ENCODE measurements at places on chromosomes 1 and 21.

- no peak for DNase-seq
Observed at GRCh38 chr1:68319907-68320306, 87.6 kb upstream of the WLS start.

GRCh38 chr1:6002714-6003501 is 10.7 kb upstream of the NPHP4 start:
- no peak for DNase-seq

DNA sequence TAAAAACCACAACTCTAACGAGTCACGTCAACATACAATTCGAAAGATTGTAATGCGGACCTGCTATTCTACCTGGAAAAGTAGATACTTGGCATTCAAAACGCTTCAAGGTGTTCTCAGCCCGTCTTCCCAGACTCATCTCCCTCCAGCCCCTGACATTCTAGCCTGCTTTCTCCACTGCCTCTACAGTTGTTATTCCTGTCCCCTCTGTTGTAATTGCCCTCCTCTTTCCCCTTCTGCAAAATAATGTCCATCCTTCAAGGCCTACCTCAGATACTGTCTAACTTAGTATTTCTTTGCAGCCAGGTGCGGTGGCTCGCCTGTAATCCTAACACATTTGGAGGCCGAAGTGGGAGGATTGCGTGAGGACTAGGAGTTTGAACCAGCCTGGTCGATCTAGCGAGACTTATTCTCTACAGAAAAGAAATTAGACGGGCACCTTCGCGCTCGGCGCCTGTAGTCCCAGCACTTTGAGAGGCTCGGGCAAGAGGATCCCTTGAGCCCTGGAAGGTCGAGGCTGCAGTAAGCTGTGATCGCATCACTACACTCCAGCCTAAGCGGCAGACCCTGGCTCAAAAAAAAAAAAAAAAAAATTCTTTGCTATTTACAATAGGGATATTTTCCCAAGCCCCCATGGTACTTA is 756 bp upstream of the RBM34 start:
- DNase-seq: no peak

GRCh38 chr1:201226859-201227488 is 36.4 kb downstream of the IGFN1 start:
- no peak for DNase-seq

- no peak for DNase-seq
Observed at GRCh38 chr1:96308314-96308713, 413.3 kb upstream of the PTBP2 start.

GRCh38 chr1:152743371-152744145 is 14.3 kb upstream of the KPRP start:
- DNase-seq: no peak

DNA sequence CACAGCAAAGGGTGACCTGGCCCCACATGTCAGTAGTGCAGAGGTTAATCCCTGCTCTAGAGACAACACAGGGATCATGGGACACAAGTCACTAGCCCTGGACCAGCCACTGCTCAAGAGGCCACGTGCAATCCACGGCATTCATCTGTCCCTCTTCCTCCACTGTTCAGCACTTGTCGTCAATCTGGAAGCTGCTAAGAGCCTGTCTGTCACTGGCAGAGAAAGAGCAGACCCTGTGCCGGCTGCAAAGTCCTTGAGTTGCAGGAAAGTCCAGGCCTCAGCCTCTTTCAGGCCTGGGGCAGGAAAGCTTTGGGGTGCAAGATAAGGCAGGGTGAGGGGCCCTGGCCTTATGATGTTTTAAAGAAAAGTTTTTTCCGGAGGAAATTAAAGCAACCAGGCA is 16.7 kb downstream of the CELA2B start:
- DNase-seq: no peak

GRCh38 chr1:103959565-103959964 is 209.9 kb downstream of the AMY1C start:
- no peak for DNase-seq

- DNase-seq: no peak
Observed at GRCh38 chr1:118979754-118980575, 8.2 kb downstream of the TBX15 start.

DNA sequence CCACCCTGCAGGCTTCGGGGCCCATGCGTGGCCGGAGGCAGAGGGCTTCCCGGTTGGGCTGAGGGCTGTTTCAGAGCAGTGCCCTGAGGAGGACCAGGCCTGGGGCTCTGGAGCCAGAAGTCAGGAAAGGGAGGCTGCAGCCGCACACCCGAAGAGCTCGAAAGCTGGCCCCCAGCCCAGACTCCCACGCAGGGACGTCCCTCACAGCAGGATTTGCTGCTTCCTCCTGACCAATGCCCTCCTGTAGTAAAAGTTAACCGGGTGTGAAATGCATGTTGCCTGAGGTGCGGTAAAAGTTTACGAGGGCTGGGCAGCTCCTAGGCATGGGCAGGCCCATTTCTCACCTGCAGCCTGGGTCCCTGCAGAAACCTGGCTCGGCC is 101.5 kb upstream of the ARHGEF16 start:
- DNase-seq: no peak

- no peak for DNase-seq
Observed at GRCh38 chr1:117646956-117647355, 41.1 kb downstream of the TENT5C start.

- DNase-seq: no peak
Observed at GRCh38 chr1:45815667-45816458, 12.5 kb downstream of the MAST2 start.

GRCh38 chr1:15411593-15412137 is 2.0 kb downstream of the EFHD2 start:
- no peak for DNase-seq

DNA sequence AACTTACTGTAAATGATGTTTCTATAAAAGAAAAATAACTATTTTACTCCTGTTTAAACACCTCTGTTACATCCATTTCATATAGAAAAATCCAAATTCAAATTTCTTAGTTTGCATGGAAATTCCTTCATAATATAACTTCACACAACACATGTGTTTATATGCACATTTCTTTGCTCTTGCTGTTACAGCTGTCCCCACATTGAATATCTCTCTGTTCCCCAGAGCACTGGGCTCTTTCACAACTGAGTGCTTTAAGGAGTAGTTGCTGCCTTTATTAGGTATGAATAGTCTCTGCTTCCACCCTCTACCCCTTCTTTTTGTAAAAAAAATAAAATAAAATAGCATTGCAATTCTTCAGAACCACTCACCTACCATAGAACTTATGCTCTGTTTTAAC is 287.0 kb downstream of the OLFM3 start:
- DNase-seq: no peak

DNA sequence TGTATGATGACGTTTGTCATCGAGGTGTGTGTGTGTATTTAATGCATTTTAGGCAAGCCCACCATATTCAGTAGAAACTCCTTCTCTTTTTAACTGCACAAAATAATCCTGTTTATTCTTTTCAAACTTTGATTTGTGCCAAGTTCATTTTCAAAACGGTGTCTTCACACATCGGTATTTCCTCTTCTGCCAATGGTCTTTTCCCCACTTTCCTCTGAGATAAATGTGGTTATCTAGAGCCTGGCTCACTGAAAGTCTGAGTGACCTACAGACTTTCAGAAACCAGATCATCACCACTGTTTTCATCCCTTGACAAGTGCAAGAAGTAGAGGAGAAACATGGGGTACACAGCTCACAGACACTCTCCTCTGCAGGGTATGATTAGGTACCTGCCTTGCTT is 69.4 kb downstream of the GPATCH2 start:
- DNase-seq: no peak

GRCh38 chr1:233780049-233780448 is 124.4 kb upstream of the SLC35F3 start:
- no peak for DNase-seq

DNA sequence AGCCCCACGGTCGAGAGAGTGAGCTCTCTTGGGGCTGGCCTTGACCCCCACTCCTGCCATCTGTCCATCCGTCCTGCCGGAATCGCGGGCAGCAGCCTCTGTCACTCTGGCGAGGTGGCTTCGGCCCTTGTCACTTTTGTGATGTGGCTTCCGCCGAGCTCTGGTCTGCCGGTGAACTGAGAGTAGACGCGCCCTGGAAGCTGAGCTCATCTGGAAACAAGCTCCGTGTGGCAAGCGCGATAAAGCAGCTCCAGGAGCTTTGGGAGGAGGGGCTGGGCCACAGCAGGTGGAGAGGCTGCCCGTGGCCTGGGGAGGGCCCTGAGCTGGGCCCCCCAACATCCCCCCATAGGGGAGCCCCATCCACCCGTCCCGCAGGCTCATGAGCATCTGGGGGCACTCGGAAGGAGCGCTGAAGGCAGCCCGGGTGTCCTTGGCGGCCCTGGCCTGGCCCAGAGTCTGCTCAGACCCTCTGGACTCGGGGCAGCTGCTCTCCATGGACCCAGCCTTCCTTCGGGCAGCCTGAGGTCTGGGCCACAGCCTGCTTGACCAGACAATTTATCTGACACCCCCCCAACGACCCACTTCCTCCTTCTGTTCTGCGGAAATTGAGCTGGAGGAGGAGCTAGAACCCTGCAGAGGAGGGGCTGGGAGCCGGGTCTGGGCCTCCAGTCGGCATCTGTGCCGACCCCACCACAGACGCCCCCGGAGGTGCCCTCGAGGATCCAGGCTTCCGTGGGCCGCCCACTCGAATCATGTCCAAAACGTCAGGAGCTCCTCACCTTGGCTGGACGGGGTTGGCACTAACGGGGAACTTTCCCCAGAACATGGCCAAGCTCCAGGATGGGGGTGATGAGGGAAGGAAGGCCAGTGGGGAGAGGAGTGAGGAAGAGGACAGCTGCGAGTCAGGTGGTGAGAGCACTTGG is 59.1 kb downstream of the SLC19A1 start:
- no peak for DNase-seq

GRCh38 chr21:34338226-34338625 is 25.6 kb upstream of the KCNE2 start:
- no peak for DNase-seq

GRCh38 chr1:86502721-86503405 is 34.1 kb downstream of the CLCA1 start:
- no peak for DNase-seq

GRCh38 chr1:82947278-82947677 is 1051.7 kb downstream of the TTLL7 start:
- DNase-seq: no peak

DNA sequence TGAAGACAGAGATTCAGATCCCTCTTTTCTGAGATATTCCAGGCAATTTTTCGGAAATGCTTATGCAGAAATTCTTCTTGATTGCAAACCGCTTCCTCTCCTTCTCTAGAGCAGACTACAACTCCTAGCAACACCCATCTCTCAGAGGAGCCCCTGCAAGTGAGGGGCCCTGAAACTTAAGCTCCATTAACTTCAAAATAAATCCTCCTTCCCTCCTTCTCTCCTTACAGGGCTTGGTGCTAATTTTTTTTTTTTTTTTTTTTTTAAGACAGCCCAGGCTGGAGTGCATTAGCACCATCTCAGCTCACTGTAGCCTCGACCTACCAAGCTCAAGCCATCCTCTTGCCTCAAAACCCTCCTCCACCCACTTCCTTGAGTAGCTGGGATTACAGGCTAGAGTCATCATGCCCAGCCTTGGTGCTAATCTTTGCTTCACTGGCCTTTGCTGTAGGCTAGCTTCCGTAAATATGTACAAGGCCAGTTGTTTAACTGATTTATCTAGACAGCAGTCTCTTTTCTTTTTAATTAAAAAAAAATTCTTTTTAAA is 30.2 kb upstream of the SFPQ start:
- DNase-seq: no peak

Measured in anterior cingulate cortex (tissue), 58 donors.